Mesothelial cell of epicardium (in vitro differentiated cells): ENCODE measurements at places on chromosomes 5 and 9.

DNA sequence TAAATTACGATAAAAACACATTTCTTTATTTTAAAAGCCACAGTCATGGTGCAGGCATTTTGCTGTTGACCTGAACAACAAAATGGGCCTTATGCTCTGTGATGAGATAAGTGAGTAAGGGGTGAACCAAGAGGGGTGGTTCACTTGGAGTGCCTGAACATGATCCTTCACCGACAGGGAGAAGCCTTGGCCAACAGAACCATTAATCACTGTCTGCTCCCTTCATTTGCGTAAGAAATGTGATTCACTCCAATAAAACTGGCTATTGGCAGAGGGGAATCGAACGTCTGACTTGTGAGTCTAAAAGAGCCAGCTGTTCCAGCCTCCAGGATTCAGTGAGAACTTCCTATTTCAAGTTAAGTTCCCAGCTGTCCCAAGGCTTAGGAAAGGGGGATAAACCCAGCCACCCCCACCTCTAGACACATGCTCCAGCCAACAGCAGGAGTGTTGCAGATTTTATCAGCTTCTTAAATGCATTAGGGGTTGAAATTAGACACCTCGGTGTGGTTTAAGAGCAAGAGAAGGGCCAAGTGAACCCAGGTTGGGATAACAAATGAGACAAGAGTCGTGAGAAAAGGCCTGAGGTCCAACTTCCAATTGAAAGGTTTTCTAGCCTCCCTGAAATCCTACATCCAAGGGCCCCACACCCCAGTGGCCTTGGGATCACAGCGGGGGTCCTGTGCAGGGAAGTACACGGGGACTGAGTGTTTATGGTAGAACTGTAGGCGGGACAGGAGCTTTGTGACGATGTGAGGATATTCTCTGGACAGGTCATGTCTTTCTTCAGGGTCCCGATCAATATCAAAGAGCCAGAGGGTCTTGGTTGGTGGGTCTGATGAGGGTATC, 131.4 kb upstream of the LHFPL2 start:
- DNase-seq: no peak

GRCh38 chr5:135871268-135871915, 24.2 kb downstream of the IL9 start:
- DNase-seq: no peak

- no peak for DNase-seq
These were observed 26.5 kb downstream of the OGN start for GRCh38 chr9:92377876-92378275.

GRCh38 chr9:21434202-21435014, 5.8 kb upstream of the IFNA1 start:
- DNase-seq: no peak

DNA sequence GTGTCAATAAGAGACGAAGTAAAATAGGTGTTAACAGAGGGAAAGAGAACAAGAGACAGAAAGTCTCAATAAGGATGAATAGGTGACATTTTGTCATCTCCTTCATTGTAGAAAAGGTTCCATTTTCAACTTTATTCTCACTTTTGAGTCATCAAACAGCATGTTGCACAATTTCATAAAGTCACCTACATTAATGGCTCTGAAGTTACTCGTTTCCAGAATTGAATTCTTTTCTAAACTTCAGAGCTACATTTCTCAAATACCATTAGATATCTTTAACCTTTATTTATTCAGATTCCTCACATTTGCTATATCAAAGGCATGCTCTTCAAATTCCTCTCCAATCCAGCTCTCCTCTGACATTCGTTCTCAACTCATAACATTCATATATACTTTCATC, 13.1 kb downstream of the ADAMTS6 start:
- no peak for DNase-seq

GRCh38 chr5:117055517-117055916, 480.9 kb upstream of the SEMA6A start:
- DNase-seq: no peak

- no peak for DNase-seq
These were observed 880.9 kb upstream of the SEMA6A start for GRCh38 chr5:117455236-117456233.

- no peak for DNase-seq
These were observed 64.3 kb upstream of the PCA3 start for GRCh38 chr9:76699971-76700370.

- DNase-seq: peak; percentile 79
These were observed 598.7 kb upstream of the SGCD start for GRCh38 chr5:155728146-155728856.

DNA sequence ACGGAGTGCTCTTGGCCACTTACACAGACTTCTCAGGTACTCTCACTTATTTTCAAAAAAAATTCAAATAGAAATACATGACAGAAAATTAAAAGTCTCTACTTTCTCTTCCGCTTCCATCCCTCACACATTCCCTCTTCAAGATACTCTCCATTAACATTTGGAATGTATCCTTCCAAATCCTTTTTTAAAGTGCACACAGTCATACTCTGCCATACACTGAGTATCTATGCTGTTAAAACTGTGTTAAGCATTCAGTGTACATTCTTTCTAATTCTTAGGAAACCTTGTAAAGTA, 15.5 kb downstream of the GOLPH3 start:
- DNase-seq: no peak

DNA sequence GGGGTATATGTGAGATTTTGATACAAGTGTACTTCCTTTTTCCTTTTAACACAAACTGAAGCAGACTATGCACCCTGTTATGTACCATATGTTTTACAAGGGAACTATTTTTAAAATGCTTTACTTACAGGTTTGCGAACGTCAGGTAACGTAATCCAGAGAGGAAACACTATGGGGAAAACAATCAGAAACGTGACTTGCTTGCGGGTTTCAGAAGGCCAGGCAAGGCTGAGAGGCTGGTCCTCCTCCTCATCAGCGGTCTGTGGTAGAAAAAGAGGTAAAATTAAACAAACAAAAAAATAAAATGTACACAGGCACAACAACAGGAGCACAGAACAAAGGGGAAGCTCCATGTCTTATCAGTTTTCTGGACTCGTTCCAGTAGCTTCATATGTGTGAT, 141.2 kb downstream of the ACER2 start:
- DNase-seq: no peak

DNA sequence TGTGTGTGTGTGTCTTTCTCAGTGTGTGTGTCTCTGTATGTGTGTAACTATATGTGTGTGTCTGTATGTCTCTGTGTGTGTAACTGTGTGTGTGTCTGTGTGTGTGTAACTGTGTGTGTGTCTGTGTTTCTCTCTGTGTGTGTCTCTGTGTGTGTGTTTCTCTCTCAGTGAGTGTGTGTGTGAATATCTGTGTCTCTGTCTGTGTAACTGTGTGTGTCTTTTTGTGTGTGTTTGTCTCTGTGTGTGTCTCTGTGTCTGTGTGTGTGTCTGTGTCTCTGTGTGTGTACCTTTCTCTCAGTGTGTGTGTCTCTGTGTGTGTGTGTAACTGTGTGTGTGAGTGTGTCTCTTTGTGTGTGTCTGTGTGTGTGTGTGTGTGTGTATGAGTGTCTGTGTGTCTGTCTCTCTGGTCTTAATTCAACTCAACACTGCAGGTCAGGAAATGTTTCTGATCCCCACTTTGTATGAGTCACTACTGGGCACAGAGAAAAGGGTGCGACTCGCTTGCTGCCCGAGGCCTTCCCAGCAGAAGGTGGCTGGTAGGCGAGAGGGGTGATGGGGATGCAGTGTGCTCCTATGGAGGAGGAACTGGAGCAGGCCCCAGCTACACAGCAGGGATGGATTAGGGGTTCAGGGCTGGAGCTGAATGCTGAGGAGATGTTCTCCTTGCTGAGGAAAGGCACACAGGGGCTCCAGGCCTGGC, 52.1 kb downstream of the NSG2 start:
- DNase-seq: no peak
